ENCODE measurements at places on chromosomes 1 and 21.

DNA sequence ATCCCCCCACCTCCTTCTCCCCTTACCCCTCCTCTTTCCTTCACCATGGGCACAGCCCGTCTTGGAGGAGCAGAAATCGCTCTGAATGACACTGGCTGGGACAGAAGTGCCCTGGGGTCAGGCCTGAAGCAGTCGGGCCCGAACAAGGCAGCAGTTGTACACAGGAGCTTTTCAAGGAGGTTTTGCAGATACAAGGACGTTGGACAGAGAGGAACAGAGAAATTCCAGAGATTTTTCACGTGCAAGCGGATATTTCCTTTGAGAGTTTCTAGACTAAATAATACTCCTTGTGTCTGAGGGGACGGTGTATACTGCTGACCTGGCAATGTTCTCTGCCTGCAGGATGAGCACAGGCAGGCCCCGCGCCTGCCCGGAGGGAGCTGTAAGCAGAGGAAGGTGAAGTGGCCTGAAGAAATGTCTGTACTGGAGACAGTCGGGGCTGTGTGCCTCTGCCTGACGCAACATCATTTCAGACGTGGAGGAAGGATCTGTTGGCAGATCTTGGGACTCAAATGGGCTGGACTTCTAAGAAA is 95.3 kb upstream of the SLC25A33 start:
- DNase-seq = no peak

- DNase-seq = no peak
These were observed 3.6 kb upstream of the GNB1 start for GRCh38 chr1:1894354-1895059.

GRCh38 chr1:12548279-12548972 is 69.6 kb downstream of the DHRS3 start:
- DNase-seq = no peak

- DNase-seq = no peak
These were observed 26.3 kb downstream of the ZMYM4 start for GRCh38 chr1:35294809-35295208.

DNA sequence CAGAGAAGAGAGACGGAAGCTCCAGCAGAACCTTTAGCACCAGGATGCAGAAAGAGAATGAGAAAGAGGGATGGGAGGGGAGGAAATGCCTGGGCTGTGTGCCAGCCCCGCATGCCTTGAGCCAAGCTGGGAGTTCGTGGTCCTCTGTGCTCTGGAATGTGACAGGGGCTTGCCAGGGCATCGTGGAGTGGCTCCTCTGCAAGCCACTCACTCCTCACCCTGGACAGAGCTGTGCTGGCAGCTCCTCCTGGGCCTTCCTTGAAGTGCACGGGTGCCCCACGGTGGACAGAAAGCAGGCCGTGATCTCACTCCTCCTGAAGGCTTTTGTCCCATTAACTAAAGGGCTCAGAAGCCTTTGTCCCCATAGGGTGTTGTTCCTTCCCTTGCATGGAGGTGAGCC is 34.8 kb upstream of the PRELP start:
- DNase-seq = peak; percentile 53

- no peak for DNase-seq
These were observed 402.4 kb downstream of the KCNH1 start for GRCh38 chr1:210731597-210731996.

Measured in NCI-H524 (cell line).